T follicular helper cell (primary cell): ENCODE measurements at places on chromosomes 5 and 9.

DNA sequence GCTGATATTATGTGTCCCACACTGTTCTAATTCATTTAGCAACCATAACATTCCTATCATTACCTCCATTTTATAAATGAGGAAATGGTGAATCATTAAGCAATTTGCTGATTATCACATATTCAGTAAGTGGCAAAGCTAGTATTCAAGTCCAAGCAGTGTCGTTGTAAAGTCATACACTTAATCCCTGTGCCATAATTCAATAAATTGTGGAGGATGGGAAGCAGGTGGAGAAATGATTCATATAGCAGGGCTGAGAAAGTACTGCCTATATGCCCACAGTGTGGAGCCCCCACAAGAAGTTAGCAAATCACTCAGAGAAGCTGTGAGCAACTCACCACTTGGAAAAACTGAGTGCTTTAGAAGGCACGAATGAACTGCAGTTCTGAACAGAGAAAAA is 691.0 kb downstream of the PTPRD start:
- DNase-seq, result no peak

DNA sequence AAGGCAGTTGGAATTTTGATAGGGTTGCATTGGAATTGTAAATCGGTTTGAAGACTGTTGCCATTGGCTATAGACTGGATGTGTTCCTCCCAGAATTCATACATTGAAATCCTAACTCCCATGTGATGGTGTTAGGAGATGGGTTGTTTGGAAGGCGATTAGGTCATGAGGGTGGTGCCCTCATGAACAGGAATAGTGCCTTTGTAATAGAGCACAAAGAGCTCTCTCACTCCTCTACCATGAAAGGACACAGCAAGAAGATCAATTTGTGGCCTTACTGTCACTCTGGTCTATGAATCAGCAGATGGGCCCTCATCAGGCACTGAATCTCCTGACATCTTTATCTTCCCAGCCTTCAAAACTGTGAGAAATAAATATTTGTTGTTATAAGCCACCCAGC is 133.2 kb downstream of the PARP8 start:
- no peak for DNase-seq

- no peak for DNase-seq
These were observed 39.1 kb downstream of the SYK start for GRCh38 chr9:90840696-90841095.

DNA sequence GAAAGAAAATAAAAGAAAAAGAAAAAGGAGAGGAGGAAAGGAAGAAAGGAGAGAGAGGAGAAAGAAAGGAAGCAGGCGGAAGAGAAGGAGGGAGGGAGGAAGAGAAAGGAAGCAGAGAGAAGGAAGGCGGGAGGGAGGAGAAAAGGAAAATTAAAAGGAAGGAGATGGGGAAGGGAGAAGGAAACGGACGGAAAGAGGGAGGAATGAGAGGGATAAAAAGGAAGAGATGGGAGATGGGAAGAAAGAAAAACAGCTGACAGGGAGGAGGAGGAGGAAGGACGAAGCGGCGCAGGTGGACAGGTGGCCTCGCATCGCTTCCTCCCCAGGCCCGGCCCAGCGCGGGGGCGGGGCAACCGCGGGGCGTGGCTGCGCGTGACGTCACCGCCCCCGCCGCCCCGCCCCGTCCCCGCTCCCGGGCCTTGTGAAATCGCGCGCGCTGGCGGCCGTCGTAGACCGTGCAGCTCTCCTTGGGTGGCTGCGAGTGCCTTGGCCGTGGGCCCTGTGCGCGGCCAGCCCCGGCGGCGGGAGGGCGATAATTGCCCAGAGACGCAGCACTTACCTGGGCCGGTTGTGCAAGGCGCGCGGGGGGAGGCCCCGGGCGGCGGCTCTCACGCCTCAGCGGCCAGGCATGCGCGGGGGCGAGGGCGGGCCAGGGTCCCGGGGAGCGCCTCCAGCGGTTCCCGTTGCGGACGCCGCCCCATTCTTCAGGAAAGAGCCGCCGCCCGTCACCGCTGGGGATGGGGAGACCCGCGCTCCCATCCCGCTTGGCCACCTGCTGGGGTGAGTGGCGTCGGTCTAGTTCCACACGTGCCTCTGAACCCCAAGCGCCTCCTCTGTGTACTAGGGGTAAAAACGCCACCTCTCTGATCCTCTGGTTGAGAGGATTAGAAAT is 49.6 kb upstream of the FOXE1 start:
- DNase-seq, result peak; percentile 63

- no peak for DNase-seq
These were observed 19.9 kb downstream of the IDNK start for GRCh38 chr9:83642793-83643192.

- DNase-seq, result no peak
These were observed 108.3 kb upstream of the PCA3 start for GRCh38 chr9:76655971-76656370.

DNA sequence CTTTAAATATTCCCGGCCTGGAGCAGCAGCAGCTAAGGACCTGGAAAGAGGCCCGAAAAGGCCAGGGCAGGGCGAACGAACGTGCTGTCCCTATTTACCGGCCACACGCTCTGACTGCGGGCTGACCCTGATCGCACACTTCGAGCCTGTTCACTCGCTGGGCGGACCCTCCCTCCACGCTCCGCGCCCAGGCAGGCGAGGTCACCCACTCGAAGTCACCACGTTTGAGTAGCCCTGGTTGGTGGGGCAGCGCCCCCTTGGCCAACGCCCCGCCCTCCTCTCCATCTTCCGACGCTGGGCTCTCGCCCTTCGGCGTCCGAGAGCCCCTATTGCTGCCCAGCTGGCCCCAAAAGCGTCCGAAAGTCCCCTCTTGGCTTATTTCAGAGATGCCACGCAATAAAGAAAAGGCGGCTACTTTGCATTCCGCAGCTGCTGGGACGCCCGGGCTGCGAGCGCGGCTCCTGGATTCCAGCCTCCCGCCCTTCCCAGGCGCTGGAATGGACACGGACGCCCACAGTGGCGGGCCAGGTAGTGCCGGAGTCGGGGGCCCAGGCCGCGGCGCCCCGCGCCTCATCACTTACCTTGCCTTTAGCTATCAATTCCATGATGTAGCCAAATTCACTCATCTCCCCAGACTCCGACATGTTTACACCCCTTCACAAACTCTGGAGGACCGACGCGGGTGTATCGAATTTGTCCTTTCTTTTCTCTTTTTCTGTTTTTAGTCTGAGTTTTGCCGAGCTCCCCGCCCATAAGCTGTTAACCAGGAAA is 9.9 kb upstream of the TRIM36 start:
- no peak for DNase-seq

DNA sequence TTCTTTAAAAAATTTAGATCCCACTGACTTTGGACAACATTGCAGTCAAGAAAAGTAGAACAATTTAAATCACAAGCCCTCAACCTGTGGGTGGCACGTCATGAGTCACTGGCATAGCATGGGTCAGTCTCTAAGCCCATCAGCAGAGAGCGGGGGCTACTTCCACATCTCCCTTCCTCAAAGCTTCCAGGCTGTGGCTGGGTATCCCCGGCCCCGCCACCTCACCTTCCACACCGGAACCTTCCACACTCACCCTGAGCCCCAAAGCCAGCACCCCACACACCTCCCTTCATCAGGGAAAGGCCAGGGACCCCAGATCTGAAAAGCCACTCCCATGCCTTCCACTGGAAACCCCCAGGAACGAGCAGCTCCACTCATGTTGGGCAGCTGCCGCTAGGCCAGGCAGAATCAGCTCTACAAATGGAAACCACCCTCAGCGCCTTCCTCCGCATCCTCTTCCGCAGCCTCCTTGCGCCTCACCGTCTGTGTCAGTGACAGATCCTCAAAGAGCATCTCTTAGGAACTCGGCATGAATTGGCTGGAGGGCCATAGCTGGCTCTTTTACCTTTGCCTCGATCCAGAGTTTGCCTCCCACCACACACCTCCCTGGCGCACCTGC is 156.5 kb downstream of the ERCC6L2 start:
- DNase-seq, result no peak

DNA sequence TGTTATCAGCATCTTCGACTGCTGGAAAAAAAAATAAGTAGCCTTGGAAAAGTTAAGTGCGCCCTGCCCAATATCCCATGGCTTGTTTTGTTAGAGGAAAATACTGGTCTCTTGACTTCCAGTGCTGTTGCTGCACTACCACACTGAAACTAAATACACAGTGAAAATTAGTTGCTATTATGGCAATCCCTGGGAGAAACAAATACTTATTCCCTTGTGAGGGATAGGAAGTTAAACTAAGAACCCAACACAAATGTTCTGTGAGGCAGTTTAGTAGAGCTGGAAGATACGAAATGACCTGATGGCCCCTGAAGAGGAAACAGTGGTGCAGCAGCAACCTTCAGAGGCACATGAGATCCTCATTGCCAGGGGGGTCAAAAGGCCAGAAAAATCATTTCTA is 164.0 kb downstream of the ARL15 start:
- no peak for DNase-seq

DNA sequence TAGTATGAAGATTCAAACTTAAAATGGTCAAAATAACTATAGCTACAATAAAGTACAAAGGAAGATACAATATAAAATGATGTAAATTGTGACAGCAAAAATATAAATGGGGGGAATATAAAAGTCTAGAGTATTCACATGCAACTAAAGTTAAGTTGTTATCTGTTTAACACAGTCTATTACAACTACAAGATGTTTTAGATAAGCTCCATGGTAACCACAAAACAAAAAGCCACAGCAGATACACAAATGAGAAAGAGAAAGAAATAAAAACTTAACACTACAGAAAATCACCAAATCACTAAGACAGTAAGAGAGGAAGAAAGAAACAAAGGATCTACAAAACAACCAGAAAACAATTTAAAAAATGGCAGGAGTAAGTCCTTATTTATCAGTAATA is 17.0 kb upstream of the SH3TC2 start:
- no peak for DNase-seq

DNA sequence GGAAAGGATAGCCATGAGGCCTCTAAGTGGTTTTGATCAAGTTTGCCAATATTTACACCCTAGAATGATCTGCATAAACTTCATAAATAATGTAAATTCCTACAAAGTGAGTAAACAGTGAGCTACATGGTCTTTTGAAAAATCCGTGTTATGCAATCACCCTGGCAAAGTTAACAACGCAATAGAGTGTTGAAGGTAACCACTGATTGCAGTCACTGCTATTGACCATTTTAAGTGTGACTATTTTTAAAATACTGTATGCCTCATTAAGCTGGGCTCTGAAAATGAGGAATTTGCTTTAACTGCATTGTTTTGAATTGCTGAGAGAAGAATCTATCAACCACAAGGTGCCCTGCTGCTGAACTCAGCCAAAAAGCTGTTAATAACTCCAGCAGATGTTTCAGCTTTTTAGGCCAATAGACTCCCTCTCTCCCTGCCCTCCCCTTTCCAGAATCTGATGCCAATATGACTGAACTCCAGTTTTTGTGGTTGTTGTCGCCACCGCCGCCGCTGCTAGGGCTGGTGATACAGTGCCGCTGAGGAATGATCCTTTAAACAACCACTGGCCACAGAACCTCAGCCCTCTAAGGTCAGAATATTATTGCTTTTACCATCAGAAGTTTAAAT is 35.3 kb upstream of the SMARCA2 start:
- DNase-seq, result no peak

DNA sequence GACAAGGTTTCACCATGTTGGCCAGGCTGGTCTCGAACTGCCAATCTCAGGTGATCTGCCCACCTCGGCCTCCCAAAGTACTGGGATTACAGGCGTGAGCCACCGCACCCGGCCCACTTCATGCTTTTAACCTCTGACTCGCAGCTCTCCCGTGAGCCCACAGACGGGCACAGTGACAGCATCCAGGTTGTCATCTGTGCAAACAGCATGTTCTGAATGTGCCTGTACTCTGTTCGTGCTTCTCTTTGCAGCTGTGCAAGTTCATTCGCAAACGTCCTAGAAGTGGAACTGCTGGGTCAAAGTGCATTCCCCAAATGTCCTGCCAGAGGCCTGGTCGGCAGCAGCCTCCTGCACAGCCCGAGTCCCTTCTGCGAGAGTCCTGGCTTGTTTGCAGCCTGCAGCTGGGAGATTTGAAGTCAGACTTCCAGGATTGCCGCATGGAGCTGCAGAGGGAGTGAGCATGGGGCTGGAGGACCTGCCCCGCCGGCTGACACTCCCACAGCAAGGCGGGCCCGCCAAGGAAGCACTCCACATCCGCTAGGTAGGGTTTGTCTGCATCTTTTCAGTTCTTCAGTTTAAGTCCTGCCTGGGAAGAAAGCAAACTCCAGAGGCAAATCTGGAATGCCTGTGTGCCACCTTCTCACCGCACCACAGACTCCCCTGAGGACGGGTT is 3.4 kb downstream of the BRD3OS start:
- DNase-seq, result no peak

GRCh38 chr5:170143091-170143490 is 37.4 kb downstream of the FOXI1 start:
- DNase-seq, result no peak

GRCh38 chr9:9560382-9561035 is 1052.3 kb downstream of the PTPRD start:
- DNase-seq, result no peak

DNA sequence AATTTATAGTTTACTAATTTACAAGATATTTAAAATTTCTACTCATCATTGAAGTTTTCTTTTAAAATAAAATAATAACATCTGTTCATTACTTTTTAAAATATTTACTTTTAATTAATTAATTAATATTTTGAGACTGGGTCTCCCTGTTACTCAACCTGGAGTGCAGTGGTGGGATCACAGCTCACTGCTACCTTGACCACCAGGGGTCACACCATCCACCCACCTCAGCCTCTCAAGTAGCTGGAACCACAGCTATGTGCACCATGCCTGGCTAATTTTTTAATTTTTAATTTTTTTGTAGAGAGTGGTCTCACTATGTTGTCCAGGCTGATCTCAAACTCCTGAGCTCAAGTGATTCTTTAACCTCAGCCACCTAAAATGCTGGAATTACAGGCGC is 1013.6 kb downstream of the CDH9 start:
- no peak for DNase-seq

DNA sequence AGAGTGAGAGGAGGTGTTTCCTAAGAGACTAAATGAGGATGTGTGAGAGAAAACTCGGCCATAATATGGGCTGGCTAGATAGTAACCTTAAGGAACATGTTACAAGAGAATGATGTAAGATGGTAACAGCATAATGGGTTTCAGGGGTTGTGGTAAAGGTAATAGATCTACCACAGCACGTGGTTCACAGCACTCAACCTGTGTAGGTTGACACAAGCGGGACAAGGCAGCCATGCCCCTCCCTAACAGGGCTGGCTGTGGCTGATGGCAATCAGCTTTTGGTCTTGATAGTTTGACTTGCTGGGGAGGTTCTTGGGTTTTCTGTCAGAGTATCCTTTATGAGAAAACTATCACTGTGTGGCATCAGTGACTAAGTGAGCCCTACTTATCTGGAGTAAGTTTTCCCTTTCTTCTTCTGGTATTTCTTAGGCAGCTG is 138.6 kb downstream of the TRIO start:
- no peak for DNase-seq

GRCh38 chr5:172861461-172861860 is 27.4 kb downstream of the ERGIC1 start:
- no peak for DNase-seq

- no peak for DNase-seq
These were observed 2.3 kb downstream of the CRB2 start for GRCh38 chr9:123358181-123358905.

DNA sequence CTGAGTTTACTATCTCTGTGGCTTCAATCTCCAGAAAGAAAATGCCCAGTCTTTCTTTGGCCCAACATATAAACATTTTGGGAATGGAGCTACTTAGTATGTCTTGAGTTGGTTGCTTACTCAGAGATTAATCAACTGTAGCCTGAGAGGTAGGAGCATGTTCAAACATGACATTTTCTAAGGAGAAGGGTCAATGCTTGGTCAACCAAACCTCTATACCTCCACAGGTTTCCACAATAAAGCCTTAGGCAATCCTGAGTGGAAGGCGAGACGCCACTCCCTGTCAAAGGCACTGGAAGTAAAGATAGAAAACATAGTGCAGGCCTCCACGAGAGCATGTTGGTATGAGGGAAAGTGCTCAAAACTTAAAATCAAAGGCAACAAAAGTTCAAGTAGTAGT is 411.4 kb downstream of the KCTD16 start:
- no peak for DNase-seq
